ENCODE measurements at places on chromosomes 2 and 18. TPM values are rescaled to one million over a fixed set of nuclear protein-coding genes. Genes with fewer than 3 reads are reported as not detected.
A peak's percentile ranks its signal among the peaks of the same experiment; 100 is the strongest.

DNA sequence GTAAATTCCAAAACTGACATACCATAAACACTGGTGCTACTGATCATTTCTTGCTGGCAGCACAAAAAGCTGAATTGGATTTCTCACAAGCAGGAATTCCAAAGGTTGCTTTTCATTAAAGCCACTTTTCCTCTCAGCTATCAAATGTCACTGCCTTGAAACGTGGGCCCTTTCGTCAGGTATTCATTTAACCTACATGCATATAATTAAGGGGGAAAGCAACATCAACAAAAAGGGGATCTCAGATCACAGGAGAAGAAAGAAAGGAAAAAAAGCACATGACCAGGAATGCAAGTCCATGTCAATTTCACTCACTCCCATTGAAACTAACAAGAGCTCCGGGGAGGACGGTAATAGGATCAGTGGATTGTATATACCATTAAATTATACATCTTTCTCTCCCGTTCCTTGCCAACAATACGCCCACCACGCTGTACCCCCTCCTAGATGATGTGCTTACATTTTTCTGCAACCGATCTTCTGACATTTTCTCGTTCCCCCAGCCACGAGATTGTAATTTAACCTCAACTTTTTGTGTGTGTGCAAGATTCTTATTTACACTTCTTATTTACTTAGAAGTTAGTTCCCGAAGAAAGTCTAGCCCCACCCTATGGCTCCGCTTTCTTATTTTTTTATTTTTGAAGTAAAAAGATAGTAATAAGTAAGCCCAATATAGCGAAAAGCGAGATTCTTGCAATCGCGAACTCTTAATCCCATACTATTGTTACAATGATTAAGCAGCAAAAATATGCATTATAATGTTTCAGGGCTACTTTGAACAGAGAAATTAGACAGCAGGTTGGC is 725 bp downstream of the FIGN start:
- DNase-seq, result no peak
- no peaks in the 10 kb centered on the region for H3K27me3 ChIP-seq
- H3K36me3 ChIP-seq, result no peaks in the 10 kb centered on the region
- H3K27ac ChIP-seq, result no peak overlapping the region
- no peak overlapping the region for H3K4me3 ChIP-seq
- no peaks in the 10 kb centered on the region for H3K4me1 ChIP-seq

DNA sequence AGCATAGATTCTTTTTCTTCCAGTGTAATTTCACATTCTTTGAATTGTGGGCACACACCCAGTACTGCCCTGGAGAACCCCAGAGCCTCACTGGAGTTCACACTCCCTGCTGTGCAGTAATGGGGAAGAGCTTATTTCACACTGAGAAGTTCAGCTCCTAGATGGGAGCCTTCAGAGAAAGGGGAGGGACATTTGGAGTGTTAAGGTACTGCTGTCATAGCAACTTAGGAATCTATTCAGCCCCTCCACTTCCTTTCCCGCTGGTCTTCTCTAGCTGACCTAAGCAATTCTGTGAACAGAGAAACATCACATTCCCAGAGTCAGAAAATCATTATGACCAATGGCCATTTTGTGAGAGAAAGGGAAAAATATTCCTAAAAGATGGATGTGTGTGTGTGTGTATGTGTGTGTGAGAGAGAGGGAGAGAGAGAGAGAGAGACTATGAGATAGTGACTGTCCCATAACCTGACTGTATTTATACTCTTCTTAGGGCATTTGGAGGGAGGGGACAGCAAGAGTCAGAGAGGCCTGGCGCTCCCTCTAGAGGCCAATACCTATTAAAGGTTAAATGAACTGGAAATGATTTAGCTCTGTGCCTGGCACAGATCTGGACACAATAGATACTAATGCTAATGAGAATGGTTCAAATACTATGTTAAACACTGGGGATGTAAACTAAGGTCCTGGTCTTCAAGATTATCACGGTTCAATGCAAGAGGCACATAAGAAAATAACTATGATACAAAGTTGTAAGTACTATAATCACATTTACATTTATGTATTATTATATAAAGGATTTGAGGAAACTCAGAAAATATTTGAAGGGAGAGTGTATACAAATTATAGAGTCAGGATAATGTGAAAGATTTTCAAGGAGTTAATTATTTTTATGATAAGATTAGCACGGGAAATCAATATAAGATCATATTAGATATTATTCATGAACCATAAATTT is 41.5 kb upstream of the RPE start:
- peak; percentile 84 for DNase-seq
- H3K27me3 ChIP-seq, result no peaks in the 10 kb centered on the region

The GPR45 gene
- not detected for total RNA-seq

The SMYD1 gene
- total RNA-seq, result not detected

DNA sequence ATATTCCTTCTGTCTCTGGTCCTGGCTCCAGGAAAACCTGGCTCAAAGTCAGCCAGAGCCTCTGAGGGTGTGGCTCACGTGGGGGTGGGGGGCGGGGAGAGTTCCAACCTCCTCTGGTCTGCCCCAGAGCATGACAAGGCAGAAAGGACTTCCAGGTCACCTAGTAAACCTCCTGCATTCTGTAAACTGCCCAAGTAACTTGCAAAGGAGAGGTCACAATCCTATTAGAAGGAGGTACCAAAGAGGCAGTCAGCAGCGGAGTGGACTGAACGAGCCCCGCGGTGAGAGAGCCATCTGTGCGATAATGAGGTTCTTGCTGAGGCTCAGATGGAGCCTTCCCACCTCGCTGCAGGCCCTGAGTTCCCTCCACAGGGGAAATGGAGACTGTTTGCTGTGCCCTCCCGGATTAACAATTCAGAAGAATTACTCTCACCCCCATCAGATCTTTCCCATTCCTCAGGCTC is 58.9 kb upstream of the GATA6 start:
- no peak overlapping the region for H3K27ac ChIP-seq
- H3K36me3 ChIP-seq, result no peaks in the 10 kb centered on the region
- no peaks in the 10 kb centered on the region for H3K27me3 ChIP-seq
- no peak for DNase-seq
- no peak overlapping the region for H3K4me3 ChIP-seq

The SH3RF3 gene
- total RNA-seq, result 0.34 TPM

The DSG1 gene
- total RNA-seq, result 16.2 TPM

The POMC gene
- not detected for total RNA-seq

- H3K27me3 ChIP-seq, result 0 out of 2 replicates have a peak, but pooled peaks cover 2% of the 10 kb centered on the region
- H3K27ac ChIP-seq, result no peak overlapping the region
- no peaks in the 10 kb centered on the region for H3K4me1 ChIP-seq
Observed at GRCh38 chr2:86297382-86298147, 39.9 kb downstream of the REEP1 start.

- H3K27me3 ChIP-seq, result no peaks in the 10 kb centered on the region
- peaks cover 12% of the 10 kb centered on the region for H3K4me1 ChIP-seq
- H3K36me3 ChIP-seq, result peaks cover 11% of the 10 kb centered on the region
- H3K4me3 ChIP-seq, result no peak overlapping the region
- no peak for DNase-seq
- H3K27ac ChIP-seq, result no peak overlapping the region
Observed at GRCh38 chr18:79504034-79504433, 108.3 kb downstream of the NFATC1 start.
